ENCODE measurements at places on chromosomes 12 and 14.

- no peak for DNase-seq
These were observed 37.3 kb downstream of the AKAP6 start for GRCh38 chr14:32366256-32366879.

GRCh38 chr12:38607295-38607694 is 290.7 kb downstream of the ALG10B start:
- DNase-seq, result no peak

DNA sequence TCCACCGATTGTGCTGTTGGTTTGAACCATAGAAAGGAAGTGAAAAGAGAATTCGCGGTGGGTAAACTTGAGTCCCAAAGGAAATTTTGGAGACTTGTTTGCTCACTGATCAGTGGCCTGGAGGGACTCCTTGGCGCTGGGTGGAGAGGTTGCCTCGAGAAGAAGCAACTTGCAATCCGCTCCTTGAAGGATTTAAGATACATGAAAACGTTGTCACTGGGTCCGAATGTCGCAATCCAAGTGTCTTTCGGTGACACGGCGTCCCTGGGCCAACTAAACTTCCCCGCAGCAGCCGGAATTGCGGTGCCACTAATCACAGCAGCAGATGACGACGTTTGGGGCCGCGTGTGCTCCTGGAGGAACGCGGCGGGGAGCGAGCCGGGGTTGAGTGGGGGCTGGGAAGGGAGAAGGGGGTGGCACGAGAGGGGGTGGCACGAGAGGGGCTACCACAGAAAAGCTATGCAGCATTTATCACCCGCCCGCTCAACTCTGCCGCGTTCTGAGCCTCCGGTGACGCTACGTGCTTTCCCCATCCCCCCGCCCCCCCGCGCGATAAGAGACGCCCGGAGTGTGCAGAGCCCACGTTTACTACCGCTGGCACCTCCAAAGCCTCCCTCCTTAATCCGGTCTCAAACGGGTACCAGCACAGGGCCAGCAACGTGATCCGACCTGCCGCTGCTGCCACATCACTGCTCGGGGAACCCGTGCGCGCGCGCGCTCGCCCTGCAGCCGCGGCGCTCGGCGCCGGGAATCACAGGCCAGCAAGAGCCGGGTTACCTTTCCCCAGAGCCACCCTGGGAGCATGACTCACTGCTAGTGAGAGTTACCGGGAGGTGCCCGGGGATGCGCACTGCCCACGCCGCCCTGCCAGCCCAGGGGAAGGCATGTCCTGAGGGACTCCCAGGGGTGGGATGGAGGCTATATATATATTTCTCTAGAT is 833 bp upstream of the BHLHE41 start:
- DNase-seq, result peak; percentile 58

- DNase-seq, result no peak
These were observed 178.8 kb downstream of the ETNK1 start for GRCh38 chr12:22803725-22804124.

DNA sequence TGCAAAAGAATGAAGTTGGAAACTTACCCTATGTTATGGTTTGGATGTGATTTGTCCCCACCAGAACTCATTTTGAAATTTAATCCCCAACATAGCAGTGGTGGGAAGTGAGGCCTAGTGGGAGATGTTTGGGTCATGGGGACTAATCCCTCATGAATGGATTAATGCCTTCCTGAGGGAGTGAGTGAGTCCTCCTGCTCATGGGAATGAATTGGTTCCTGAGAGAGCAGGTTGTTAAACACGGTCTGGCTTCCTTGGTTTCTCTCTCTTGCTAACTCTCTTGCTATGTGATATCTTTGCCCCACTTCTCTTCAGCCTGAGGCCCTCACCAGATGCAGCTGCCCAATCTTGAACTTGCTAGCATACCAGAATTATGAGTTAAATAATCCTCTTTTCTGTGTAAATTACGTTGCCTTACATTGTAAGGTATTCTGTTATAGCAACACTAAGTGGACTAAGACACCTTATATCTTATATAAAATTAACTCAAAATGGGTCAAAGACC is 22.2 kb upstream of the CCDC91 start:
- DNase-seq, result no peak

DNA sequence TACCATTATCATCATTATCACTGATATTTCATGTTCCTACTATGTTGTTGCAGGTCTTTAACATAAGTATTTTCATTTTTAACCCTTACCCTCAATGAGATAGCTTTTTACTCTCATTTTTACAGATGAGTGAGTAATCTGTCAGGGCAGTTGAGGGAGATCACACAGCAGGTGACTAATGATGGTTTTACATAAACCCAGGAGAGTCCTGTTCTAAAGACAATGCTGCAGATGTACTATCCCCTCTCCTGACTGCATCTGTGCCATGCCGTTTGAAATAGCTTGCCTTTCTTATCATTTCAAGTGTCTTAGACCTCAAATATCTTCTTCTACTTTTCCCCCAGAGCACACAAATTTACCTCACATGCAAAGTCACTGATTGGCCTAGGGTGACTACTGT is 1552.1 kb upstream of the SEL1L start:
- DNase-seq, result no peak

- no peak for DNase-seq
These were observed 17.4 kb downstream of the PAWR start for GRCh38 chr12:79673354-79673753.

GRCh38 chr14:65042731-65043372 is 56.2 kb downstream of the FNTB start:
- DNase-seq, result no peak

GRCh38 chr12:83161456-83161855 is 474.8 kb downstream of the TMTC2 start:
- no peak for DNase-seq

Measured in CD4-positive, alpha-beta T cell (primary cell).